ENCODE measurements at places on chromosomes 2 and 18. TPM values are rescaled to one million over a fixed set of nuclear protein-coding genes. Genes with fewer than 3 reads are reported as not detected.

DNA sequence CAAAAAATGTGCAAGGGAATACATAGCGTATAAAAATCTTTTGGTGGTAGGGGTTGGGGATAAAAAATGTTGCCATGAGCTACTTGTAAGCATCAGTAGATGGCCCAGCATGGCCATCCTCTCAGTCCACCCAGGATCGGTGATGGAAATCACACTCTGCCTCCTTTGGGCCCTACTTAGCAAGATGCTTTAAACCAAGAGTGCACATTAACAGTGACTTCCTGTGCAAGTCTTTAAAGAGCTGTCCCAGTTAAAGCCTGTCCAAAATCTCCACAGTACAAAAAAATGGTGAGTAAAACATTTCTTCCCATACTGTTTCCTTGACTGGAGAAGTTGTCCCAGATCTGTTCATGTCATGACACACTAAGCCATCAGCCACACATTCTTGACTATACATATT is 18.0 kb downstream of the ANKRD44 start:
- ATAC-seq: peak; percentile 12

- no peak for ATAC-seq
These were observed 209.3 kb downstream of the AKAIN1 start for GRCh38 chr18:4987452-4988405.

DNA sequence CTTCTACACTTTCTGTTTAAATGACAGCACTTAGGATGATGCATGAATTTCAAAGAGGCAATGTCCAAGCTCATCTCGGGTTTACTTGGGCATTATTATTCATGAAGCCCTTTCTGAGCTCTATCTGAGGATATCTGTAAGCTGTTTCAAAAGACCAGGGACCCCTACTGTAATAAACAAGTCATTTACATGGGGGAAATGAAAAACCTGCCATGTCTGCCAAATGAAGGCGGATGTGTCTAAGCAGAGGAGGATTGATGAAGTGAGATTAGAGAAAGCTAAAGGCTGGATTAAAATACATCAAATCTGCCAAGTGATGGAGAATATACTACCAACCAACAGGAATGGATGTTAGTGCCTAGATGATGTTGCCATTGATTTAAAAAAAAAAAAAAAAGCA is 64.5 kb downstream of the SUCLG1 start:
- no peak for ATAC-seq

ZAP70 gene
- 176 TPM for total RNA-seq

MFSD2B gene
- total RNA-seq: not detected

LINC00305 gene
- total RNA-seq: not detected
